ENCODE measurements at places on chromosomes 2 and 18. TPM values are rescaled to one million over a fixed set of nuclear protein-coding genes. Genes with fewer than 3 reads are reported as not detected.

SCN2A gene
- not detected for total RNA-seq

SLC8A1 gene
- total RNA-seq, result 0.45 TPM

ALLC gene
- not detected for total RNA-seq

NEUROD1 gene
- not detected for total RNA-seq

RALB gene
- total RNA-seq, result 59.2 TPM

EEF1B2 gene
- 489 TPM for total RNA-seq

PROM2 gene
- 0.18 TPM for total RNA-seq

RAPGEF4 gene
- 0.23 TPM for total RNA-seq

TDRD15 gene
- 0.05 TPM for total RNA-seq

MALL gene
- not detected for total RNA-seq

TFPI gene
- not detected for total RNA-seq

SOWAHC gene
- total RNA-seq, result 0.90 TPM

UBE2E3 gene
- total RNA-seq, result 42.5 TPM

IL1R1 gene
- total RNA-seq, result 1.5 TPM

EIF4E2 gene
- 72.8 TPM for total RNA-seq

Measured in activated CD4-positive, alpha-beta memory T cell treated with anti-CD3 and anti-CD28 coated beads, Interleukin-2, amount 10 ng/mL, durations not matched to agents 7 days and 5 days (primary cell).